CD4-positive, alpha-beta T cell treated with Interferon alpha-2 for 1 hour (primary cell): ENCODE measurements at places on chromosomes 1 and 21.

DNA sequence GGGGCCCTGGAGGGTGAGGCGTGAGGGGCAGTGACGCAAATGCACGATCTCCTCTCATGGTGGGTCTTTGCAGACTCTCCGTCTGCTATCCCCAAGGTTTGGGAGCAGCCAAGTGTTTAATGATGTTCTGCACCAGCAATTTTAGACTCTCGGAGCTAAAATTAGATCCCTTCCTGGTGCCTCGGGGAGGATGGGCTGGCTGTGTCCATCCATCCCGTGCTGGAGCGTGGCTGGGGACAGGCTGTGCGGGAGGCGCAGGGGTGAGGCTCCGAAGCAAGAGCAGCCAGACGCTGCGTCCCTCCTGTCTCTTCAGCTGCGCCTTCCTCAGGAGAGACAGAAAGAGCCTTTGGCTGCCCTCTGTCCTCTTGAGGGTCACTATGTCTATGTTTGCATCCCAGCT is 387.6 kb downstream of the CAMTA1 start:
- no peak for DNase-seq

- DNase-seq = no peak
Measured at GRCh38 chr1:21254335-21254951, 35.8 kb downstream of the ECE1 start.

DNA sequence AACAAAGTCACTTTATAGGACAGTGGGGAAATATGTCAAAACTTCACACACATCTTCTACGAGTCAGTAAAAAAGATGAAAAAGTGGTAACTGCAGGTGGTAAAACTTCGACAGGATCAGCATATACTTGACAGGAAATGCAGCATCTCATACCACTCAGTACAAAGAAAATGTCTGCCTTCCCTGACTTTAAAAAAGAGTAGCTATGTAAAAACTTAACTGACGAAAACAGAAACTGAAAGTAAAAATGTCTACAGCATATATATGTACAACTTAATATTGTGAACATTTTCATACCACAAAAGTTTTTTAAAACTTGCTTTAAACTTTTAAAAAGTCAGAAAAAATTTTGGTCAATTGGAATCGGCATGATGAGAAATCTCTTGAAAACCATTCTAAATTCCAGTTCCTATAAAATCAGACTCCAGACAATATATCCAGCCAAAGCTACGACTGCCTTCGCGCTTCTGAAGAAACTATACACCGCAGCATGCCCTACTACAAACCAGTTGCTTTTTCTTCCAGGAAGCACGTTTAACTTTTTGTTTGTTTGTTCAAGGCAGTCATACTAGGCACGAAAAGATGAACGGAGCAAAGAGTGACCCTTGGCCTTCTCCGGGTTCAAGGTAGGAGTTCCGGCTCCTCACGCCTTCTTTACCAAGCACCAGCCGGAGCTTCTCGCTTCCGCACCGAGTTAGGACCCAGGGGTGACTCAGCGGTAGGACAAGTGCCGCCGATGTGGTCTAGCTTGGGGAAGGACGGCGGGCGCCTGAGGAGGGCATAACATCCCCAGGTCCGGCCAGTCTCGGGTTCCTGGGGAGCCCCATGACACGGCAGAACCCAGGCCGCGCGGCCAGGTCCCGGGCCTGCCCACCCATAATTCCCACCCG is 612 bp downstream of the PSMA5 start:
- DNase-seq = peak; percentile 74

GRCh38 chr1:89910780-89911179 is 84.1 kb upstream of the ZNF326 start:
- DNase-seq = no peak

GRCh38 chr1:19505693-19506457 is 20.5 kb upstream of the CAPZB start:
- peak; percentile 47 for DNase-seq

DNA sequence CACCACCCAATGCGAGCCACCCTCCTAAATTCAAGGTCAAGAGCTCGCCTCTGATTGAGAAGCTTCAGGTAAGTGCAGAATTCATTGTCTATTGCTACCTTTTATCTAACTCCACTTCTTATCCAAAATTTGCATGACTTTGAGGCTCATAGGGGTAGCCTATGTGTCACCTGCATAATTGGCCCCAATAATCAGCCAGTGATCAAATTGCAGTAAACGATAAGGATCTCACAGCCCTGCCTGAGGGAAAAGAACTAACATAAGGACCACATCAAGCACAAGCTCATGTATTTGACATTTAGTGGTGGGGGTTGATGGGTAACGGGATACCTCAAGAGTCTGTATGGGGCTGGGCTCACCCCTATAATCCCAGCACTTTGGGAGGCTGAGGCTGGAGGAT is 31.7 kb upstream of the MPZL1 start:
- no peak for DNase-seq

DNA sequence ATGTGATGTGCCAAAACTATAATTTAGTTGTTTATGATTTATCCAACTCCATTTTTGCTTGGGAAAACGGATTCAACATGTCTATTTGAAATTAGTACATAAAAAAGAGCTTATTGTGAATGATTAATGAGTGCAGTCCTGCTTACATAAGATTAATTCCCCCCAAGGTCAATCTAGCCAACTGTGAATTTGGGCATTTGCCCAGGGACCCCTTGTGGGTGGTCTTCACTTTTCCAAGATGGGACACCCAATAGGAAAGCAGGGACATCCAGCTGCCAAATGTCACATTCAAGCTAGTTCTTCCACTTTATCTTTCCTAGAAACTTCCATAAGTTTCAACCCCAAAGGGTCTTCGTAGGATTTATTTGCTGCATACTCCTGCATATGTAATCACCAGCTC is 362.4 kb upstream of the PKN2 start:
- no peak for DNase-seq

DNA sequence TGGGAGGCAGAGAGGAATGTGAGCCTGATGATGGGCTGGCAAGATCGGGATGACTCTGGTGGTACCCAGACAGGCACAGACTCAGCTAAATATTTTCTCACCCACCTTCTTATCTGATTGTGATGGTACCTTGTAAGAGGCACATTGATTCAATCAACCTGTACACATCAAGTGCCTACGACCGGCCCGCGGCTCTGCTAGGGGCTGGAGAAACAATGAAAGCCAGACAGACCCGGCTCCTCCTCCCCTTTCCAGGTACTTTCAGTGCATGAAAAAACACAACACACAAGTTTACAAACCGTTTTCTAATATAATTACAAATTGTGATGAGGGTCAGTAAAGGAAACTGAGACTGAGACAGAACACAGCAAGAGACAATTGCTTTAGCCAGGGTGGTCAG is 115.0 kb downstream of the LACTBL1 start:
- no peak for DNase-seq

- DNase-seq = no peak
Measured at GRCh38 chr1:64915381-64916274, 50.7 kb downstream of the JAK1 start.

- no peak for DNase-seq
Measured at GRCh38 chr1:61332196-61332753, 249.9 kb downstream of the NFIA start.

- DNase-seq = no peak
Measured at GRCh38 chr1:163335216-163335615, 13.5 kb downstream of the NUF2 start.

DNA sequence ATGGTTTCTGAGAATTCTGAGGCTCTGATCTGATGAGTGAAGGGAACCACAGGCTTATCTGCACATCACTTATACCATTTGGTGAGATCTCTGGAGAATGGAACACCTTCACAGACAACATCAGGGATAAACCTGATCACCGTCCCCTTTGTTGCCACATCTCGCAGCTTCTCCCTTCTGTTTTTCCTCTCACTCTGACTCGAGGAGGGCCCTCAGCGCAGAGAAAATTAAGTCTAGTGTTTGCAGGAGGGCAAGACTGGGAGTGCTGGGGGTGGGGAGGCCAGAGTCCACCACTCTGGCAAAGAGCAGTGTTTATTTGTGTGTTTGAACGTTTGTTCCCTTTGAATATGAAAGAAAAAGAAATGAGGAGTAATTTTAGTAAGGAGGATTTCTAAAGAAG is 29.0 kb upstream of the BATF3 start:
- no peak for DNase-seq

DNA sequence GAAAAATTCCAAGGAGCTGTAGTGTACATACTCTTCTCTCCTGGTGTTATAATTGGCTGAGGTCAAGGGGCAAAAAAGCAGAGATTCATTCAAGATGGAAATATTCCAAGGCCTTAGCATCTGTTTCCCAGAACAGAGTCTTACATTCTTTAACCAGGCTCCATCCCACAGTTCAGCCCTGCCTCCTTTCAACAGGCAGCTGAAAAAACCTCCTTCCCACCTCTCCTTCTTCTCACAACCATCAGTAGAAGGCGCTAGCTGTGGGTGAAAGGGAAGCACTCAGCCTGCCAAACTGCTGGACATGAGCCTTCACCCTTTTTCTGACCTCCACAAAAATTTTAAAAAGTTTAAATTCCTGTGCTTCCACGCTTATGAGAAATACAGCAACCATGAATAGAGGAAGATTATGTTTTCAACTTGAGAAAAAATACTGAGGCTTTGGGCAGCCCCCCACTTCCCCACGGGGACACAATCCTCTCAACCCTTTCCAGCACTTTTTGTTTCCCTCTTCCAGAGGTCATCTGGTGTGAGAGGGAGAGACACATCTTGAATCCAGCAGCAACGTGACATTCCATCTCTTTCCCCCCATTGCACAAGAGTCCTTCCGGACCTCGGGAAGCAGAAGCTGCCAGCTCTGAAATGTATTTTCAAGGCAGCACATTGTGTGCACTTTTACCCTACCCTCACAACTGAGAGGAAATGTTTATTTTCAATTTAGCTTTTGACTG is 43.2 kb upstream of the FMO2 start:
- DNase-seq = no peak
